Caudate nucleus (tissue), 63 donors: ENCODE measurements at places on chromosomes 7 and 10.

DNA sequence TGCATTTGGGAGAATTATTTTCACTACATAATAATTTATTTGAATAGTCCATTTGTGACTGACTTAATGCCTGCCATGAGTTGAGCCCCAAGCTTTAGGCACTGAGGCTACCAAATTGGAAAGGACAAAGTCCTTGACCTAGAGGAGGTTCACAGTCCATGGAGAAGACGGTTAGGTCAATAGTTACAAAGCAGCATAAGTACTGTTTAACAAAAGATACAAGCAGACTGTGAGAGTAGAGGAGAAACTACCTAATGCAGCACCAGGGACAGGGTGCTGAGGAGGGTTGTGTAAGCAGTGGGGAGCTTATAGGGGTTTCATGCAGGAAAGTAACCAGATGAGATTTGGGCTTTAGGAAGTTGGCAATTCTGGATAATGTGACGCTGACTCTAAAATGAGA lies 139.2 kb downstream of the LCOR start:
- DNase-seq = no peak

DNA sequence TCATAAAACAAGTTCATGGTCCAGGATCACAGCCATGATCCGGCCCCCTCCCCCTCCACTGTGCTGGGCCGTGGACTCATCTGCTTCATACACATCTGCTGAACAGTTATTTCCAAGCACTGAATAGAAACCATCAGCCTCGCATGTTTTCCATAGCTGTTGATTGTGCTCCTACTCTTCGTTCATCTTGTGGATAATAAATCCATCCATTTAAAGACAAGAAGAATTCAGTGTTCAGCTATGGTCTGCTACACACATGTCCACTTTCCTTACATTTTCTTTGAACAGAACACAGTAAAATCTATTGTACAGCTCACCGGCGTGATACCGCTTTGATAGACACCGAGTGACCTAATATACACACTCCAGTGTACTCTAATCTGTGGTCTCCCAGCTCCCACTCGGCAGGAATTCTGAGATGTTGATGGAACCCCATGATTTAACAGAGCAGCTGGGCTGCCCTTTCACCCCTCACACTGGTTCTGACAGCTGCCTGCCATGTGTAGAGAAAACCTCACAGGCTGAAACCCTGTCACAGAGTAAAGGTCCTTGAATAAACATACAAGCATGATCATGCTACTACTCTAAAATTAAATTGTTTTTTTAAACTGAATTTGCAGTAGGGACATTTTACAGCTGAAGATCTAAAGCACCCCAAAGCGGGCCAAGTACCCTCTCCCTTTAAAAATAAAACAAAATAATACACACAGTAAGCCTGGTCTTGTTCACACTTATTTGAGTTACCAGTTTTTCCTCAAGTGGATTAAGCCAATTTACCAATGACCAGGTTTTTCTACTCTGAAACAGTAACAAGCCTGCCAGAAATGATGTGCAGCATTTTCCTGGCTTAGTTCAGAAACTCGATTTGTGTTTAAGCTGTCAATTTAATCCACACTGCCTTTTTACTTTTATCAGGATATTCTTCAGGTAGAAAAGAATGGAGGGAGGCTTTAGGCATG lies 95.1 kb upstream of the FZD1 start:
- no peak for DNase-seq

GRCh38 chr10:44715136-44715535 lies 196.0 kb upstream of the TMEM72 start:
- no peak for DNase-seq

GRCh38 chr7:129739427-129739826 lies 127.9 kb downstream of the NRF1 start:
- no peak for DNase-seq

DNA sequence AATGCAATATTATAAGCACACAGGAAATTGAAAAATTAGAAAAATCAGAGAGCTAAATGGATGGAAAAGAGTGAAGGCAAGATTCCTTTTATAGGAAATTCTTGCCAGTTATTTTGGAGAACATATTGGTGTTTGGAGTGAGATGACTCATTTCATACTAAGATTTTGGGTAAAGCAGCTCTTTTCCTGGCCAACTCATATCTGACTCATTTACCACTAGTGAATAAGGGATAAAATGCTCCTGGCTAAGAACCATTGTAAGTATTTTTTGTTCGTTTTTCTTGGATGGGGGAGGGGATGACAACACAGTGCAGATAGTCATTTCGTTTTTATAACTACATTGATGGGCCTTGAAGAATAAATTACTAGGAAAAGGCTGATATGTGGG lies 139.3 kb downstream of the TWIST1 start:
- DNase-seq = no peak

DNA sequence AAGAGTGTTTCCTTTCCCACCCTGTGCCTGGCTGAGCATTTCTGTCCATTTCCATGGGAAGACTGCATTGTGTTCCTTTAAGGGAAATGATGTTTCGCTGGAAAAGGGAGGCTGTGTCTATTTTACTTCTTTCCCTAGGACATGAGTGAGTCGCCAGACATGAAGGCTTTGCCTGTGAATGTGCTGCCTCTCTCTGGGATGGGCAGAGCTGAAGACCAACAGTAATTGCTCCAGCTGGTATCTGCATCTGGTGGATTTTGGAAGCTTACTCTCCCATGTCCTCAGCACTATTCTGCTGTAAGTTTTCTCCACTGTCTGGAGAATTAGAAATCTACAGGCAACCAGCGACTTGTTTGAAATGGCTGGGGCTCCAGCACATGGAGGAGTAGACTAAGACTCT lies 264.6 kb upstream of the BMPER start:
- DNase-seq = no peak

- no peak for DNase-seq
Measured at GRCh38 chr7:116699722-116700120, 27.7 kb downstream of the MET start.

- no peak for DNase-seq
Measured at GRCh38 chr7:21184942-21185652, 242.8 kb upstream of the SP4 start.

DNA sequence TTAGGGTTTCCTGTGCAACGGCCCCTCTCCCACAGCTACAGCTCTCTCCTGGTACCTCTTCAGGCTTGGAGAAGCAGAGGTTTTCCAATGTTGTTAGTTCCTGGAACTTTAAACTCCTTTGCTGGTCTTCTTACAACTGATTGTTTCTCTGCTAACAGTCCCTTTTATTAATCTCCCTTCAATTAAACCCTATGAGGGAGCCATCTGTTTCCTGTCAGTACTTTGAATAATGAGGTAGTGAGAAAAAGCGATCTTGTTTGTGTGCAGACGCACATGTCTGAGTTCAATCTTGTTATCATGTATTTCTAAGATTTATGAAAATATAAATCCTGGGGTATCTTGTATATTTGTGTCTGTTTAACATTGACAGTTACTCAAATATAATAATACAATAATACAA lies 102.4 kb downstream of the MDFIC start:
- no peak for DNase-seq
